Brain (organoid and tissue), 16 donors: ENCODE measurements at places on chromosomes 2 and 18.

DNA sequence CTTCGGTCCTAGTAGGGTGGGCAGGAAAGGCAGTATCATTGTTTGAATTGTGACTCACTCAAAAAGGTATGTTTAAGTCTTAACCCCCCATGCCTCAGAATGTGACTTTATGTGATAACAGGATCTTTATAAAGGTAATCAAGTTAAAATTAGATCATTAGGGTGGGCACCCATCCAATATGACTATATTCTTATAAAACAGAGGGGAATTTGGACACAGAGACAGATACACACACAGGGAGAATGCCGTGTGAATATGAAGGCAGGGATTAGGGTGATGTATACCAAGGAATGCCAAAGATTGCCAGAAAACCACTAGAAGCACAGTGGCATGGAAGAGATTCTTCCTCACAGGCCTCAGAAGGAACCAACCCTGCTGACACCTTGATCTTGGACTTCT is 281.8 kb downstream of the CLIP4 start:
- DNase-seq = no peak

DNA sequence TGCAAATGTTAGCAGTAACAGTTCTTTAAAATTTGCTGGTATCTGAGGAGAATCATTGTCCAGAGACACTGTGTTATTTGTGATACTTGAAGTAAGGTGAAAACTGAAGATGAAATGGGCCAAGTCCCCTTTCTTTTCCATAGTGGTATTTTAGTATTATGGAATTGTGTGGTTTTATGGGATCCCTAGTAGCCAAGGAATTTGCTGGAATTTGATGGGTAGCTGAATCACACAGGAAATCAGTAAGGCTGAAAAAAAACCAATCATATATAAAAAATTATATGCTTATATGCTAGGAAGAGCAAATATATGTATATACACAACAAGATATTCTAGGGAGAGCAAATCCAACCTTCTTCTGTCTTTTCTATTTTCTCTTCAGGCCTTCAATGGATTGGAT is 54.2 kb upstream of the TACR1 start:
- DNase-seq = no peak

DNA sequence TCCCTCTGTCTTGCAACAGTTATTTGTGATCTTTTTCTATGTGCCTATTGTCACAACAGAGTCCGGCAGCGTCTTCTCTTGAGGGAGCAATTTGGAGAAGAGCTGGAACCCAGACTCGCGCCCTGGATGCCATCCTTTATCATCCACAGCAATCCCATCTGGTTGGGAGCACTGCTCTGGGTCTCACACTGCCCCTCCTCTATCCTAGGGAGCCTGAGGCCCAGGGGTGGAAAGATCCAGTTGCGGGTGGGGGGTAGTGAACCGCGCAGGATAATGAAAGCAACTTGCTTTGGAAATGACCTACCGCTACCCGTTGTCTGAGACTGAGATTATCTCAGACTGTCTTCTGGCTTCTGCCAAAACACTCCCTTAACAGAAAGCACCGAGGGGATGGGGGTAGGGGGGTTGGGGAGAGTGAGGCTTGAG is 713 bp downstream of the WBP1 start:
- peak; percentile 12 for DNase-seq

GRCh38 chr2:165957030-165957675 is 3.6 kb upstream of the TTC21B start:
- DNase-seq = no peak

DNA sequence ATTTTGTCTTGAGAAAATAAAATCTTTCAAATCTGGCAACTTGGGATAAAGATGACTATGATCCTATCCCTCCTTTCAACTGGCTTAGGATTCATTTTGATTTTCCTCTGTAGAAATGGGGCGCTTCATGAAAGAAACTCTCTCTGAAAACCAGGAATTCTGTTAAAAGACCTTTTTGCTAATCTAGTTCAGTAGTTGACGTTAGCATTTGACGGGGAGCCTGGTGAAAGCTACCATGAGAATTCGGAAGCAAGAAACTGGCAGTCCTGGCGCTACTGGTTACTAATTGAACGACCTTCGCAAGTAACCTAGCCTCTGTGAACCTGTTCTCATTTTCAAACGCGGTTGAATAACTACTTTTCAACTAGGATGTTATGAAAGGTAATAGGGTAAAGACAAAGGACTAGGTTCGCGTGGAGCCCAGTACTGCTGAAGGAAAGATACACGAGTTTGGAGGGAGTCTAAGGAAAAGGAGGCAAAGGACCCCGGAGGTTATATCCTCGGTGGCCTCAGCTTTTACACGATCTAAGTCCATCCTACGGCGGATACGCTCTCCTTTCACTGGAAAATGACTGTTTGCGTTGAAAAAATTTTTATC is 604 bp upstream of the STK11IP start:
- DNase-seq = no peak

DNA sequence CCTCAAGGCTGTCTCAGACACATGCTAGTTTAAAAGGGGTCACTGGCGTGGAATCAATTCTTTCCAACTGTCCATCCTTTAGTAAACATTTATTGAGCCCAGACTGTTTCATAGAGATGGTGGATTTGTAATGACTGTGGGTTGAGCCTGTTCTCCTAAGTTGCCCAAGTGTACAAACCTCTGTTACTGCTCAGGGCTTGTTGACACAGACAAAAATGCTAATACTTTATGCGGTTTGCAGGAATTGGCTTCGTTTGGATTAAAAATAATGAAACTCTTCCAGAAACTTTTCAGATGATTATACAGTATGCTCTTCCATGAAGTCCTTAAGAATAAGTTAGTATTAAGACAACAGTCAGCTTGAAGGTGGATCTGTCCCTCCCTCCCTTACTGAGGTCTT is 83.6 kb upstream of the MGAT5 start:
- DNase-seq = no peak

GRCh38 chr2:179802051-179802882 is 59.1 kb downstream of the ZNF385B start:
- peak; percentile 94 for DNase-seq

GRCh38 chr2:161246281-161246680 is 61.9 kb upstream of the PSMD14 start:
- peak; percentile 33 for DNase-seq

GRCh38 chr2:138095336-138095735 is 131.1 kb downstream of the HNMT start:
- DNase-seq = no peak

- DNase-seq = no peak
Observed at GRCh38 chr2:76159042-76159648, 448.4 kb upstream of the GCFC2 start.

GRCh38 chr2:85583667-85584353 is 421 bp upstream of the VAMP5 start:
- no peak for DNase-seq

DNA sequence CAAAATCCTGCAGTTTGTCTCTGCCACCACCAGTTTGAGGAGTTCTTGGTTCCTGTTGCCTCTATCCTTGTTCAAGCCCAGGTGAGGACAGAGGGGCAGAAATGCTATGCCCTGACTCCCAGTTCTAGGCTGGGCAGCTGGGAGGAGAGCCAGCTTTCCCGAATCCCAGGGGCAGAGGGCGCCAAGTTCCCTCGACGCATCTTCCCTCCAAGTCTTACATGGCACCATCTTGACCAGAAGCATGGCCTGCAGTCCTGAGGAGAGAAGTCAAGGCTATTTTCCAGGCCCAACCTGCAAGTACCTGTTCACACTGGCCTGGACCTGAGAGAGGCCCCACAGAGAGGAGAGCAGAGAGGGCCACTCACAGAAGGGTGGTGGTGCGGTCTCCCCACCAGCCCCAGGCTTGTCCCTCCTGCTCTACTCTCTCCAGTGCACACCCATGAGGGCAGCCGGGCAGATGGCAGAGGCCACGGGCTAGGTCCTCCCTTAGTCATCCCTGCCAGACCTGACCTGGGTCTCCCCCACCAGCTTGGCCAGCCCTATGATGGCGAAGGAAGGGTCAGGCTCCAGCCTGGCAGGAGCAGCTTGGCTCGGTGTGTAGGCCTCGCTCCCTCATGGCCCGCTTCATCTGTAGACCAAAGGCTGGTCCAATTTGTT is 115.7 kb upstream of the MSTN start:
- DNase-seq = no peak

- DNase-seq = no peak
Observed at GRCh38 chr2:168715849-168716248, 86.6 kb upstream of the NOSTRIN start.
